ENCODE measurements at places on chromosomes 7 and 10. TPM values are rescaled to one million over a fixed set of nuclear protein-coding genes. Genes with fewer than 3 reads are reported as not detected.
A peak's percentile ranks its signal among the peaks of the same experiment; 100 is the strongest.

AS3MT gene
- total RNA-seq: 1.2 TPM

TRUB1 gene
- 9.8 TPM for total RNA-seq

DNA sequence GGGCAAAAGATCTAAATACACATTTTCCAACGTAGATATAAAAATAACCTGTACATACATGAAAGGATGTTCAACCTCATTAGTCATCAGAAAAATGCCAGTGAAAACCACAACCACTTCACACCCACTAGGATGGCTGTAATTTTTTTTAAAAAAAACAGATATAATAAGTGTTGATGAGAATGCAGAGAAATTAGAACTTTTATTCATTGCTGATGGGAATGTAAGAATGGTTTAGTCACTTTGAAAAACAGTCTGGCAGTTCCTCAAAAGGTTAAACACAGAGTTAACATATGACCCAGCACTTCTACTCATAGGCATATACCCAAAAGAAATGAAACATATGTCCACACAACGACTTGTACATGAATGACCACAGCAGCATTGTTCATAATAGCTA, 32.3 kb upstream of the PRKCQ start:
- DNase-seq: no peak

- DNase-seq: no peak
These were observed 25.3 kb downstream of the CCDC6 start for GRCh38 chr10:59880971-59881510.

DNA sequence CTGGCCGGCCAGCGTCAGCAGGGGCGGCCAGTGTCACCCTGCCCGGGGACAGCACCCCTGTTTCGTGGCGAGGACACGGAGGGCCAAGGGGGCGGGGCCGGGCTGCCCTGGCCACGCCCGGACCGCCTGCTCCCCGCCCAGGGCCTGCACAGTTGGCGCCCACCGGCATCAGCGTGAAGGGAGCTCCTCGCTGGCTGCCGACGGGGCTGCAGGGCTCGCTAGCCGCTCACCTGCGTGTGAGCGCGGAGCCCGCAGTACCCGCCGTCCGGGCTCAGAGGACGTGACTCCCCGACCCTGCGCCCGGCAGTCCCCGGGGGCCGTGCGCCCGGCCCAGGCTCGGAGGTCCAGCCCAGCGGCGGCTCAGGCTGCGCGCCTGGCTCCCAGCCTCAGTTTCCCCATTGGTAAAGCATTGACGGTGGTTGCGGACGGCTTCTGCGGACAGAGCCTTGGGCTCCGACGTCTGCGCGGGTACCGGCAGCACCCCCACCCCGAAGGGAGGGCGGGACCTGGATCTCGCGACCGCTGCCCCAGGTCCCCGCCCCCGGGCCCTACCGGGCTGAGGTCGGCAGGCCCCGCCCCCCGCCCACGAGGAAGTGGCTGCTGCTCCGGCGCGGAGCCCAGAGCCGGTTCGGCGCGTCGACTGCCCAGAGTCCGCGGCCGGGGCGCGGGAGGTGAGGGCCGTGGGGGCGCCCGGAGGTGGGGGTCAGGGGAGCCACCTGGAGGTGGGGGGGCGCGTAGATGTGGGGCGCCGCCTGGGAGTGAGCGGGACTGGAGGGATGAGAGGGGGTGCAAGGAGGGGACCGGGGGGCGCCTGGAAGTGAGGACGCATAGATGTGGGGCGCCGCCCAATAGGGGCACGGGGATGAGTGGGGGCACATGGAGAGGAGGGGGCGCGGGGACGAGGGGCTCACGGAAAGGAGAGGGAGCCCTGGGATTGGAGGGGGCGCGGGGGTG, at the start of gene ARPC1B:
Gene ARPC1B, plus strand, starts transcription at position 620 of the 954 bp plus-strand sequence. CDS start 10,985 bp downstream, outside the sequence.
- DNase-seq: peak; percentile 95

Measured in posterior vena cava (tissue), 2 donors.